Posterior vena cava (tissue), 2 donors: ENCODE measurements at places on chromosomes 5 and 9. TPM values are rescaled to one million over a fixed set of nuclear protein-coding genes. Genes with fewer than 3 reads are reported as not detected.

DNA sequence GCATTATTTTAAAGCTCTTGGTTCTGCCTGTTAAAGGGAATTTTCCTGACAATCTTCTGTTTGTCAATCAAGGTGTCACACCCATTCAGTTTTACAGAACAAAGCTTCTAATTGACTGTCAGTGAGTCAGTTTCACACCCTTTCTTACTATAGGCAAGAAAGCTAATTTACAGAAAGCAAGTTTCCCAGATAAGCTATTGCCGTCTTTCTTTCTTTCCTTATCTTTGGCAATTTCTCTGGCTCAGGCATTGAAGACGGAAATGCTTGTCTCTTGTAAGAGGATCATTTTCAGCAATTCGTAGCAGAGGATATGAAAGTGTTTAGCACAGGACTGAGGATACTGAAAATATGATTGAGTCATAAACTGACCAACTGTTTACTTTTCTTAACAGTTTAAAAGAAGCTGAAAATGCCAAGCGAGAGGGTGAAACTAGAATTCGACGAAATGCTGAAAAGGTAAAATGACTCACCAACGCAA, 27.0 kb downstream of the SPINK5 start:
- DNase-seq, result no peak

DNA sequence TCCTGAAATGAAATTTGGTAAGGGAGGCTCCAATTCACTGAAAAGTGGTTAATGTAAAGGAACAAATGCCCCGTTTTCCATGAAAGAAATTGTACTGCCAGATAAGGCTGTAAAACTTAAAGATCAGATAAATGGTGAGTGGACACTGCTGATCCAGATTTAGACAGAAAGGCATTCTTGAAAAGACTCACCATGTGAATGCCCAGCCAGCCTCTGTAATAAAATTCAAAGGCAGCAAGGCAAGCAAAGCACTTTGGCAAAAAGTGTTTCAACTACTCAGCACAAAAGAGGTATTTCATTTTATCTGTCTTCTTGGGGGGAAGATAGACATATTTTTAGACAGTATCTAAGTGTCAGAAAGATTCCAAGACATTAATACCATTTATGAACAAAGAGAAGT, 133.6 kb downstream of the MLLT3 start:
- no peak for DNase-seq

DNA sequence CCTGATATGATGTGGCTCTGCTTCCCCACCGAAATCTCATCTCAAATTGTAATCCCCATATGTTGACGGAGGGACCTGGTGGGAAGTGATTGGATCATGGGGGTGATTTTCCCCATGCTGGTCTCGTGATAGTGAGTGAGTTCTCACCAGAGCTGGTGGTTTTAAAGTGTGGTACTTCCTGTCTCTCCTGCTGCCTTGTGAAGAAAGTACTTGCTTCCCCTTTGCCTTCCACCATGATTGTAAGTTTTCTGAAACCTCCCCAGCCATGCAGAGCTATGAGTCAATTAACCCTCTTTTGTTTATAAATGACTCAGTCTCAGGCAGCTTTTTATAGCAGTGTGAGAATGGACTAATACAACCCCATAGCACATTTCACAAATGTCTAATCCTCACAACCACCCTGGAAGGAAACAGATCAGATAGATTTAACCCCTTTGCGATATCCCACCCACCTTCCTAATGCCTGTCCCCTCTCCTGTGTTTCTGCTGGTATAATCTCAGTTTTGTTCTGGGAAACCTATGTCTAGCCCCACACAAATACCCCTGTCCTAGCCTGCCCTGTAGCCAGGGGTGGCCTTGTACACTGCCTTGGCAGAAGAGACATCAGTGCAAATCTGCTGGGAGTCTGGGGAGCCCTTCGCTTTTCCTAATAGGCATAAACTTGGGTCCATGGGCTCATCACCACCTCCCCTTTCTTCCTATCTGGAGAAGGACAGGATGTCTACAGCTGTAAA, 157.0 kb upstream of the RAI14 start:
- DNase-seq, result no peak

DNA sequence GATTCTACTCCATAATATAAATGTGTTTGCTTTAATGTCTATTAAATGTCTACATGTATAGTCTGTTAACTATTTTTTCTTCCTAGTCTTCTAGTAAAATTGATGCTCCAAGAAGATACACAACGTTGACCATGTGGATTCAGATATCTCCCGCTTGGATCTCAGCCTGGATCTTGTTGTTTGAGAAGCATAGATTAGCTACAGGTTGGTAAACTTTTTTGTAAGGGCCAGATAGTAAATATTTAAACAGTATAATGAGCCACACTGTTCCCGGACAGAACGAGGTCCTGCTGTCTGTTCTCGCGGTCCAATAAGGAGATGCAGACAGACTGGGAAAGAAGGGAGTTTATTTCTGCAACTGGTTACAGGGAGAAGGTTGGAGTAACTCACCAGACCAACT, 86.2 kb upstream of the IL12B start:
- no peak for DNase-seq

DNA sequence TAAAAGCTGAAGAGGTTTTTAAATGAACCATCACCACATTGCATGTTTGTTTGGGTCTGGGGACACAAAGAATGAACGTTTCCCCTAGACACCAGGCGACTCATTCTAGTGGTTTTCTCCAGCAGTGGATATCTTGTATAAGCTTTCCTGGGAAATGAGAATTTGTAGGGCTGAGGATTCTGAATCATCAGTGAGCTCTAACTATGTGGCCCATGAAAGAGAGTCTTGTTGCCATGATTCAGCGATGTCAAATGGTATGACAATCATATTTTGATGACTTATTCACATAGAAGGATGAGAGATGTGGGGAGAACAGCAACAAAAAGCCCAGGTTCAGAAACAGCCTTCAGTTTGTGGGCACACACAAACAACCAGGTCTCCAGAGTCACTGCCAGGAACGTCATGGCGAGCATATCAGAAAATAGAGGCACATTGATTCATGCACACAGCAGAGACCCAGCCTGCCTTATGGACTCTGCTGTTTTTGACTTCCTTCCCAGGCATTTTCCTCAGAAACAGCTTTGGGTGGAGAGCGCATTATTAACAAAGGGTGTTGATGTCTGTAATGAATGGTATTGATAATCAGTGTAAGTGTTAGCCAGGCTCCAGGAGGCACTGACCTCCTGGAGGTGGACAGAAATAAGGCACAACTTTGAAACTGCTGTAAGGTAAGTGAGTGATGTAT, 13.3 kb downstream of the ZNF474 start:
- no peak for DNase-seq

DNA sequence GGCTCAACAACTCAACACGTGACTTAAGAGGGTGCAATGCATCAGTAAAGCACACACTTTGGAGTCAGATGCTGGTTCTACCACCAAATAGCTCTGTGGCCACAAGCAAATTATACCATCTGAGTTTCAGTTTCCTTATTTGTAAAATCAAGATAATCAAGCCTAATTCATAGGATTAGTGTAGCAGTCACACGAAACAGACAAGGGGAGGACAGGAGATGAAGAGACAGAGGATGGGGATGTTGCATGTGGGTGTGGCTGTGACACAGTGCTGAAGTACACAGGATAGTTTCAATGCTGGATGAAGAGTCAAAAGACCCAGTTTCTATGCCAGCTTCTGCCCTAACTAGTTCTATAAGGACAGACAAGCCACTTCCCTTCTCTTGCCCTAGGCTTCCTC, 60.2 kb downstream of the SPOCK1 start:
- no peak for DNase-seq

- DNase-seq, result no peak
These were observed 502.8 kb downstream of the LRRC70 start for GRCh38 chr5:63081402-63081801.

DNA sequence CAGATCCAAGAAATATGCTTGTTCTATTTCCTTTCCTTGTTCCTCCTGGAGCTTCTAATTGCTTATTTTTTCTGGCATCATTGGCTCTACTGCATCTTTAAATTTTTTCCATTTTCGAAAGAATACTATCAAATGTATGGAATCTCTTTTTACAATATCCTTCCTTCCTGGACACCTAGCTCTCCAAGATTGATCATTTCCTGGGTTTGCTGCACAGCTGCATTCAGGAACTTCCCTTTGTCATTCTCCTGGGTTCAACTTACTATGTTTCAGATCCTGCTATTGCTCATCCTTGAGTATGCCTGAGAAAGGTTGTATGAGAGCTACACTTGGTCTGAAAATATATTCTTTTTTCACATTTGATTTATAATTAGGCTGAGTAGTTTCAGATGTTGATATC, 73.7 kb upstream of the ERCC6L2 start:
- DNase-seq, result no peak

DNA sequence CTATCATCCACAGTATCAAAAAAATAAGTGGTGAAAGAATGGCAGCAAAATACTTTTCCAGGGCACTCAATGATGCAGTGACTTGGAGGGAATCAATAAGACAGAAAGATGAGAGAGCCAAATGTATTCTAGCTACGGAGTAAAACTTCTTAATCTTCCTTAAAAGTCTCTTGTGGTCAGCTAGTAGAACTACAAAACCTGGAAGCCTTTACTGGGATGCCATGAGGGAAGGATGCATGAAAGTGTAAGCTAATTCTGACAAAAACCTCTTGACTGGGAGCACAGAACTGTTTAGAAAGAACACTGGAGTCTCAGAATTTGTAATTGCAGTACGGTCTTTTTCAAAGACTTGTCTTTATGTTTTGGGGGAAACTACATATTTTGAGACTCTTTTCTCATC, 432.8 kb upstream of the PTPRD start:
- no peak for DNase-seq

GRCh38 chr9:95058121-95058785, 259.3 kb downstream of the FANCC start:
- no peak for DNase-seq

- DNase-seq, result no peak
These were observed 52.3 kb upstream of the RARS1 start for GRCh38 chr5:168434001-168434400.

DNA sequence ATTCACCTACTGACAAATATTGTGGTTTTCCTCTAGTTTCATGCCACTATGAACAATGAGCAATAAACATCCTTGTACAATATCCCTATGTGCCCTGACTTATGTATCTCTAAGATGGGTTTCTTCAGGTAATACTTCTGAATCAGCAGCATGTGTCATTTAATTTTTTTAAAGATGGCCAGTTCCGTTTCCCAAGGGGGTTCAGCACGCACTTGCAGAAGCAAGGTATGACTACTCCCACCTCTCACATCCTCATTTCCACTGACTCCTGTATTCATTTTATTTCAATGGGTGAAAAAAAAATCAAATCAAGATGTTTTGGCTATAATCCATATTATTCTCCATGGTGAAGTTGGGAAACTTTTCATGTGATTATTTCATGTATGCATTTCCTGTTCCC, 14.7 kb upstream of the ADAMTS19 start:
- DNase-seq, result no peak

GRCh38 chr5:26282190-26282589, 756.2 kb downstream of the CDH9 start:
- no peak for DNase-seq

GRCh38 chr9:18545636-18546360, 71.8 kb downstream of the ADAMTSL1 start:
- DNase-seq, result no peak

DNA sequence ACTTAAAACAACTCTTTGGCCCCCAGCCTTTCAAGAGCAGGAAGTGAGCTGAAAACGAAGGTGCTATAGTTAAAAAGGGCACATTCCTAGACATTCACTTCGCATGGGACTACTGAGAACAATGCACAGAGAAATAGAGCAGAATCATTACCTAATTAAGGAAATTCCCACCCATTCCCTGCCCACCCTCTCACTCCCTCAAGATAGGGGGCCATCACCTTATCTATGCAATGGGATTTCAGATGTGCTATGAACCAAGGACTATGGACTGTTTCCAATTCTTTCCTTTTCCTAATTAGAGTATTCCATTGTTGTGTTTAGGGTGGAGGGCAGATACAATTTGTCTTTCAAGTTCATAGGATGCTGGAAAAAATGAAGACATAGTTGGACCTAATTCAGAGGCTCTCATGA, 476.8 kb downstream of the CETN3 start:
- DNase-seq, result no peak

DNA sequence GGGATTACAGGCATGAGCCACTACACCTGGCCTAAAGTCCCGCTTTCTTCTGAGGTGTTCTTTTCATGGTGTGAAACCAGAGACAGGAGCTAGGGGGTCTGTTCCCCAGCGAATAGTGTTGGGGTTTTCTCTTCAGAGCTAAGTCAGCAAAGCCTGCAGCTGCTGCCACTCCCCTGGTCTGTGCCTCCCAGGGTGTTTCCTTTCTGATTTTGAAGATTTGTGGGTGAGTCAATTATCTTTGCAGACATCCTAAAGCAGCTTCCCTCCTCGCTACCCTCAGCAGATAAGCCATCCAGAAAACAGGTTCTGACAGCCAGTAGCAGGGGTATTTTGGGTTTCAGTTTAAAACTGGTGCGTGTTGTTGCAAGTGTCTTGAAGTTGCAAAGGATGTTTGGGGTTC, 72.0 kb upstream of the IQGAP2 start:
- no peak for DNase-seq

DNA sequence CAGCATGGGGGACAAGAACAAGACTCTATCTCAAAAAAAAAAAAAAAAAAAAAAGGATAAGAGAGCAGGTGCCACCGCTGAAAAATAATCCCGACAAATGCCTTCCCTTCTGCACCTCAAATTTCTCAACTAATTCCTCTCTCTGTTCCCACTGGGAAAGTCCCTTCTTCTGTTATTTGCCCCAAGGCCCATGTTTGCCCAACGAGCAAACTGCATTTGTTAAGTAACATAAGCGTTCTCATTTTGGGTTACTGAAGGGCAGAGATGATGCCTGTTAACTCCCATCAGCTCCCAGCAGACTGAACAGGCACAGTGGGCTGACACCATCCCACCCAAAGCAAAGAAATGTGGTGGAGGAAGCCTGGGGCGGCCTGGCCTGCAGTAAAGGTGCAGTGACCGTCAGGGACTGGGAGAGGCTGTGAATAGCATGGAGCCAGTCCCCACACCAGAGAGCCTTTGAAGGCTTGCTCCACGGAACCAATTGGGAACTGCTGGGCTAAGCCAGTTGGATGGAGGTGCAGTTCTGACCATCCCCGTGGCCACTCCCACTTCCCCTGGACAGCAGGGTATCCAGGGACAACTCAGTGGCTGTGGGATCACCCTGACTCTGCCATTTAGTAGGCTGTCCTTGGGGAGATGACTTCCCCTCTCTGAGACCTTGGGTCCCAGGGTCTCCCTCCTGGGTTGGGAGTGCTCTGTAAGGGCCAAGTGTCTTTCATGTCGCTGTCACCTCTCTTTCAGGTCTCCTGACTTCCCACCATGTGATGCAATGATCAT, 149.7 kb upstream of the IER5L start:
- DNase-seq, result no peak

DNA sequence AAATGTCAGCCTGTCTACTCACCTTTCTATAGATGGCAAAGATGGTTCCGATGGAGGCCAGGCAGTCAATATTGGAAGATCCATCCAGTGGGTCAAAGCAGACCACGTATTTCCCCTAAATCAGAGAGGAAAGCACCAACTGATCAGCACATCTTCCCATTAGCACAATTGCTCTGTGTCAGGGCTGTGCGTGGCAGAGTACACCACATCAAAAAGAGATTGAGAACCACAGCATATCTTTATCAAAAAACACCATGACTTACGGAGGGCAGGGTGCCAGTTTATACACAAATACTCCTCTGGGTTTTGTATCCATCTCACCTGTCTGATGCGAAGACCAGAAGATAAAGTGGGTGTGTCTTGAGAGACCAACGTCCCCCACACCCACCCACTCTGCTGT, 9.1 kb downstream of the FBP2 start:
- no peak for DNase-seq

The GLRX gene
- 31.0 TPM for total RNA-seq

The SLC6A18 gene
- total RNA-seq, result not detected

The MAP3K1 gene
- 10.4 TPM for total RNA-seq

The WDR38 gene
- not detected for total RNA-seq
